ENCODE measurements at places on chromosomes 2 and 18.

DNA sequence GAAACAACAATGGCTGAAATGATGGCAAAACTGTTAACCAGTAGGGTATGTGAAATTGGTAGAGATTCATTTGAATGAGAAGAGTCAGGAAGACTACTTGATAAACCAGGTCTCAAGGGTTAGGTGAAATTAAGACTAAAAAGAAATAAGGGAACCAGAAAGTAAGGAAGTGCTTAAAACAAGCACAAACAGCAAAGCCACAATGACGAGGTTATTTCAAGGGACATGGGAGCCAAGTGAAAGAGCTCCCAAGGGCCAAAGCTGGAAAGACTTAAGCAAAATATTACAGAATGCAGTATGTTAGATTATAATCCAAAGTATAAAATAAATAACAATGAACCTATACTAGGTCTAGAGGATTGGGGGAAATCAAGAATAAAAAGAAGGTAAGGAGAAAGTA lies 19.3 kb upstream of the CD302 start:
- DNase-seq, result no peak

- DNase-seq, result no peak
These were observed 10.9 kb downstream of the ALS2 start for GRCh38 chr2:201769666-201770373.

- DNase-seq, result peak; percentile 28
These were observed 226.2 kb upstream of the TNP1 start for GRCh38 chr2:217086038-217086522.

- DNase-seq, result no peak
These were observed 31.9 kb downstream of the ATP8B1 start for GRCh38 chr18:57771193-57771592.

DNA sequence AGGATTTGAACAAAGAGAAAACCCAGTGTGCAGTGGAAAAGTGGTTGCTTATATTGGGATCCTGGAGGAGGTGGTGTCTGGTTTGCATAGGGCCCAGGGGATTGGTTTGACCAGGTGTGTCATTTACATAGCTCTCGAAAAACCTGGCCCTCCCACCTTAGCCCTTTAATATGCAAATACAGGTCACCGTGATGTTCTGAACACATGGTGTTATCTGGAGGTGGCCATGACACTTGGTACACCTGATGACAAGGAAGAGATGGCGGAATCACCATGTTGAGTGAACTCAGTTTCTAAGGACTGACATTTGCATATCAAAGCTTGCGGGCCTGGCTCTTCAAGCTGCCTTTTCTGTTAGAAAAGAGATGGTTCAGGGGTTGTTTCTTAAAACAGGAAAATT lies 2.3 kb upstream of the NAPG start:
- no peak for DNase-seq

DNA sequence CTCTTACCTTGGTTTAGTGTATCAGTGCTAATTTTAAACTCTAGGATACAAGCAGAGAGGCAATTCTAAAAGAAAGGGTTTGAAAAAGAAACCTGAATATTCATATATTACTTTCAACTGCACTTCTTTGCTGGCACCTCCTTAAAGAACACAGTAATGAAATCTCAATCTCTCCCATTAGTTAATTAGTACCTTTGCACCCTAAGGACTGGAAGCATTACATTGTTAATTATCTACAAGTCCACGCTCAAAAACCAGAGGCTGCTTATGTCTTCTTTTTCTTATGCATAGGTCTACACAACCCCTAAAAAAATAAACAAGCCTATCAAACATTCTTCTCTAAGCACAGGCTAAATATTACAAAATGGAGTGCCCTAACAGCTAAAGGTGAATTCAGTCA lies 20.2 kb downstream of the EPHA4 start:
- DNase-seq, result no peak

GRCh38 chr2:122622934-122623333 lies 867.5 kb downstream of the TSN start:
- DNase-seq, result no peak

GRCh38 chr2:123917241-123917640 lies 107.8 kb upstream of the CNTNAP5 start:
- no peak for DNase-seq

- peak; percentile 26 for DNase-seq
These were observed 233.5 kb upstream of the ATP5MC3 start for GRCh38 chr2:175414882-175415487.

GRCh38 chr2:224085811-224086210 lies 46.7 kb upstream of the SERPINE2 start:
- DNase-seq, result no peak

DNA sequence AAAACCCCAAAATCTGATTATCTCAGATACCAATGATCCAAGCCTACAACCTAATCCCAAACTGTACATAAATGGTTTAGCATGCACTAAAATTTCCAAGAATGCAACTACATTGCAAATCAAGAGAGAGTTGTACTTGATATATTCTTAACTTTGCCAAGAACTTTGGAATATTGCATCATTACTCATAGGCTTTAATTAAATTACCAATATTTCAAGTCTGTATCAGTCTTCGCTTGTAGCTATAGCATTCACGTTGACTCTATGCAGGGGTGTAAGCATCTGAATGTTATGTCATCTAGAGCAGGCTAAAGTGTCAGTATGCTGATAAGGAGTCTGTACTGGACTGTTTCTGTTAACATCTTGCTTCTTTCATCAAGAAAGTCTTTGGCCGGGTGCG lies 56.3 kb downstream of the FOXI3 start:
- no peak for DNase-seq

All from activated naive CD4-positive, alpha-beta T cell treated with anti-CD3 and anti-CD28 coated beads for 36 hours (primary cell).